ENCODE measurements at places on chromosomes 7 and 10.

- peak; percentile 47 for DNase-seq
Measured at GRCh38 chr10:13990946-13991345, 339.8 kb downstream of the FRMD4A start.

GRCh38 chr10:120666308-120666707 is 184.9 kb upstream of the WDR11 start:
- no peak for DNase-seq

DNA sequence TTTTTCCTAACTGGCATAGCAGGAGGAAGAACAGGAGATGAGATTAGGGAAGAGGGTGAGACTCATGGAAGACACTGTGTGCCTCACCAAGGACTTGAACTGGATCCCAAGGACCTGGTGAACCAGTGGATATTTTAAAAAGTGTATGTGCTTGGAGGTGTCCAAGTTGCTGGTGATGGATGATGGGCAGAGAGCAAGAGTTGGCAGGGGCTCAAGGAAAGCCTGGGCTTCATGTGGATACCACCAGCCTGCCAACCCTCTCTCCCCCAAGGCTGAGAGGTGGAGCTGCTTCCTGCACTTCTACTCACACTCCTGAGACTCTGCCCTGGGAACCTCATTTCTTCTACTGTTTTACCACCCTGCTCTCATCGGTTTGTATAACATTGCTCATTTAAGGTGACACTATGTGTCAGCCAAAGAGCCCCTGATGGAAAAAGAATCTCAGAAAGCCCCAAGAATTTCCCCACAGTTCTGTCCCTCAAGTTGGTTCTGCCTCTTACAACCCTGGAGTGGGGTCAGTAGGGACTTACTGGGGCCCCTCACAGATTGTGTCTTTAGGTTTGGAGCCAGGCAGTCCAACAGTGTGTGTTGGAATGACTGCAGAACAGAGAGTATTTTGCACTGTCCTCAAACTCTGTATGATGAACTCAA is 56.2 kb upstream of the PDCD4 start:
- DNase-seq: no peak

DNA sequence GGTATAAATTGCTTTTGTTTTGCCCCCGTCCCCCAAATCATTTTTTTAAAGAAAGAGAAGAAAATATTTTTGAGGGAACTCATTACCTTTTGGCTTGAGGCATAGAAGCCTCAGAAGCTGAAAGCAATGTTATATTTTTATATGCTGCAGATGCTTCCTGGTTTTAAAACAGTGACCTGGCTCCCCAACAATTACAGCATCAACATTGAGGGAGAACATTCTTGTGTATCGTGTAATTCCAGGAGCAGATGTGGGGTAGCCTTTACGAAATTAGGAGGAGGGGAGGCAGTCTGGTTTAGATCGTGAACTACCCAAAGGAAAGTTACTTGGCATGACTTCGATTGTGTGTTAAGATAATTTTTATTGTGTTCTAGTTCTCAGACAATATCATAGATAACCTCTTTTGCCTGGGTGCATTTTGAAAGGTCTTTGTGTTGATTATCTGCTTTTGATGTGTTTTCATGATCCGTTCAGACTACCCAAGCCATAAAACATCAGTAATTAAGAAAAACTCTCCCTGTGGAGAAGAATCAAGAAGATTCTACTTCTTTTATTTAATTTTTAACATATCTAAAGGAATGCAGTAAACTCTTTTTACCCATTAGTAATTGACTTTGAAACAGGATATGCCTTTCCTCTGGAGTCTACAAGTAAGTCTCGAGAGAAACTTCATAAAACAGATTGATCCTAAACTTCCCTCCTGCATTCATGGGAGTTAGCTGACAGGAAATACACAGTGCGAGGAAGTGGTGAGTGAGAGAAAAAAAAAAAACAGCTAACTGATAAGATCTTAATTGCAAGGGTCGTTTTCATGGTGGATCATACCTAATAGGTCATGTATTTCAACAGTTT is 141.4 kb downstream of the KIAA1217 start:
- peak; percentile 9 for DNase-seq

GRCh38 chr10:9052767-9053166 is 998.3 kb downstream of the GATA3 start:
- DNase-seq: no peak

GRCh38 chr7:865921-866320 is 10.4 kb upstream of the GET4 start:
- DNase-seq: no peak

DNA sequence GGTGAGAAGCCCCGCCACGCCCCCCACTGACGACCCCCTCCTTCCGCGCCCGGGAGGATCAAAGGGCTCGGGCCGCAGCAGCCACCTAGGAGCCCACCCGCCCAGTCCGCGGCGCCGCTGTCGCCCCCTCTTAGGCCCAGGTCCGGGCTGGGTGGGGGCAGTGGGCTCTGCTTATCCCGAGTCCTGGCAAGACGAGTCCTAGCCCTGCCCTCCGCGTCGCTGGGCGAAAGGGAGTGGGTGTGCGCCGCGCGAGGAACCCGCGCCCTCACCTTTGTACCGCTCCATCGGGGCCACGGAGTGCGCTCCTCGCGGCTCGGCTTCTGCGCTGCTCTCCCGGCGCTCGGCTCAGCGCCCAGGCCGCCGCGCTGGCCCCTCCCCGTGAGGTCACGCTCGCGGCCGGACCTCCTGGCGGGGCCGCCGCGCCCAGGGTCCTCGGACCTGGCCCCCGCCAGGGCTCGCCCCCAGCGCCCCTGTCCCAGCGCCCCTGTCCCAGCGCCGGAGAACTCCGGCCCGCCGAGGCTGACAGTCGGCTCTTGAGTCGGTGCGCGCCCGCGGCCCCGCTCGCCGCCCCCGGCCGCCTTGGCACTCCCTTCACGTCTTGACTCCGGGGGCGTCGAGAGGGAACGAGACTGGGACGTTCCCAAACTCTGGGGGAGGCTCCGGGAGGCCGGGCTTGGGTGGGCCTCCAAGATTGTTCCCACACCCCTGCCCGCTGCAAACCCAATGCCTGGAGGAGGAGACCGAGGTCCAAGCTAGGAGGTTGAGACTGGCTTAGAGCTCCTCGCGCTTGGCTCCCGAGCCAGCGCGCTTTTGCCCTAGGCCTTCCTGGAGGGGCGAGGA is at the start of gene AFAP1L2:
Gene AFAP1L2 (minus strand): TSS at position 332 of the 840 bp plus-strand sequence. CDS start 47 bp downstream, at position 285.
- DNase-seq: no peak

- no peak for DNase-seq
Measured at GRCh38 chr10:81831060-81831459, 43.9 kb upstream of the NRG3 start.

DNA sequence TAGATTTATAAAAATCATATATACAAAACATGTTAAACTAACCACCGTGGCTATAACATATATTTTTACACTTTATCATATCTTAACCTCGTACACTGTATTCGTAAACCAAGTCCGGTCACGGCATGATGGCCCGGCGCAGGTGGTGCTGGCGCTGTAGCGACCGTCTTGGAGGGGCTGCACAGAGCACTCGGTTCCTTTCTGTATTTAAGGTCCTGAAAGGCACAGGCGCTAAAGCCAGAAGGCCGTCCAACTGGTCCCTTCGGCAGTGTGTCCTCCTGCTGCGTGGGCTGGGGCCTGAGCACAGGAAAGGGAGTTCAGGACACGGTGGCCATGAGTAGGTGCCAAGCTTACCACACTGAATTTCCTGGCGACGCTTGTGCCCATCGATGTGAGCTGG is 33.8 kb downstream of the AMZ1 start:
- no peak for DNase-seq

DNA sequence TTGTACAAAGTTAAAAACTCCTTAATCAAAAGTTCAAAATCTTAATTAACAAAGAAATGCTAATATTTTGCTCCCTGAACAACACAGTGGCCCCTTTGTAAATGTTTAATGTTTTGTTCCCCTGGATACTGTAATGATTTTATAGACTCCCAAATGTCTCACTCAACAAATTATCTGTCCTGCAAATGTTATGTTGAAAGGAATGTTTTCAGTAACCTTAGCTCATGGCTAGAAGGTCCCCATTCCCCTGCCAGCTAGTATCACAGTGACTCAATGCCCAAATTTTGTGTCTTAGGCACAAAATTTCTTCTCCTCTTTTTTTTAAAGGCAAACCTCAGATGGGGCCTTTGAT is 298.9 kb downstream of the ELMO1 start:
- DNase-seq: no peak

DNA sequence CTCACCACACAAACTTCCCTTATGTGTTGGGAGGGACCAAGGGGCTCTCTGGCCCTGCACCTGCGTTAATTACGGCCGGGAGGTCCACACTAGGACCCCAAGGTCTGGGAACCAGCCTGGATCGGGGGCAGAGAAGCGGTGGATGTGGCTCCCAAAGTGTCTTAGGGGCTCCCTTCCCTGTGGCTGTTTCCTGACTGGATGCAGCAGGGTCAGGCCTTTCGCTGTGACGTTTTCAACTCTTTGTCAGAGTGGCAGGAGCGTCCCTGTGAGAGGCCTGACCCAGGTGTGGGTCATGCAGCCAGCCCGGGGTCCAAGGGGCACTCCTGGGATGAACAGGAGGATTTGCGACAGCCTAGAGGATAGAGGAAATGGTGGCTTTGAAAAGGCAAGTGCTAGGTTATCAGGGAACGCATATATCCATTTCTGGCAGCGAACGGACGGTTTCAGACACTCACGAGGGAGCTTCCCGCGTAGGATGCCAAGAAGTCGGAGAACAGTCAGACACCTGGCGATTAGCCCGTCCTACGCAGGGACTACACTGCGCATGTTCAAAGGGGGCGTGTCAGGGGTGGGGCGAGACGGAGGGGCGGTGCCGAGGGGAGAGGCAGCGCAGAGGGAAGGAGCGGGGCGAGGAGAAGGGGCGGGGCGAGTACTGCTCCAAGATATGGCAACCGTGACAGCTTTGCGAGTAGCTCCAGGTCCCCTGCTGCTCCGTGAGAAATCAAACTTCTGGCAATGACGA is 46.2 kb upstream of the ZNF716 start:
- DNase-seq: no peak

All from kidney capillary endothelial cell (primary cell).